ENCODE measurements at places on chromosomes 5 and 9.

DNA sequence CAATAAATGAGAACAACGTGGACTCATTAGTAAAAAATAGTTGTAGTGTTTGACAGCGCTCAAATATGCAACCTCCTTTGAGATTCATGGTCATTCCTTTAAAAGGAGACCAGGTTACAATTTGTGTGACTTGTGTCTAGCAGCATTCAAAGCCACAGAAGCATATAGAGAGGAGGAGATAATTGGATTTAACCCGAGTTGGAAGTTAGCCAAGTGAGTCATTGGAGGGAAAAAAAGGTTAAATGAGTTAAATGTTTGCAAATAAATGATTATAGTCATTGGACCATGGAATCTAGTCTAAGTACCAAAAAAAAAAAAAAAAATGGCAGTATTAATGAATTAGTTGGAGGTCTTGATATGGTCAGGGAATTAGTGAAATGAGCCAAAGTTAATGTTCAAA, 90.9 kb downstream of the ITGA1 start:
- DNase-seq = no peak

- no peak for DNase-seq
Observed at GRCh38 chr5:88322785-88323184, 54.1 kb upstream of the TMEM161B start.

DNA sequence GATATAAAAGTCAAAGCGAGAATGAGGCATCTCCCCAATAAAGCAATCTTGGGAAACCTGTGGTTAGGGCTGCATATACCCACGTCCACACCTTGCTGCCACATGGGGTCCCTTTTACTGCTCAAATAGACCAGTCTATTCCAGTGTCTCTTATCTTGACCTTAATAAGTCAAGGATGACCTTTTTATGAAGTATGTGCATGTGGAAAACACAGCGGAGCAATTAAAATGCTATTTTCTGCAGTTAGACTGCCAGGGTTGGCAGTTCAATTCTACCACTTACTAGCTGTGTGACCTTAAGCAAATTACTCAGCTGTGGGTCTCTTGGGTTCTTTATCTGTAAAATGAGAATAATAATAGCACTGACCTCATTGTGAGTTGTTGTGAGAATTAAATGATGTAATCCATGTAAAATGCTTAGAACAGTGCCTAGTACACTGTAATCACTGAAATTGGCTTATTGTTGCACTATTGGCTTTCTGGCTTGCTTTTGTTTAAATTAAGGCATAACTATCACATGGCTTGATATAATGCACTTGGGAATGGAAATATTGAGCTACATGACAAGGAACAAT, 67.8 kb upstream of the HSPB3 start:
- DNase-seq = no peak

DNA sequence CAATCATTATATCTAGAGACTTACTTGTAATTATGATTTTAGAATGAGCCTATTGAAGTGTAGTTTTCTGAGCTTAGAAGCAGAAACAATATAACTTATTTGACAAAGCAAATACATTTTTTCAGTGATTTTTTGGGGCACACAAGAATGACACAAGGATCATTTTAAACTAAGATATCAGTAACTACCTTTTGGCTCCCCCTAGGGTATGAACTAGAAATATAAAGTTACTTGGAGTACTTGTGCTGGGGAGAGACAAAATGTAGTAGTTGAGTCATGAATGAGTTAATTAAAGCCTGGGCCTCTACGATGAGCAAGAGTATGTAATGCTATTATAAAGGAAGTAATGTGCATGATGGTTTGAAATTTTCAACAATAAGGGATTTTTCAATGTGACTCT, 1244.1 kb upstream of the ACO1 start:
- no peak for DNase-seq

DNA sequence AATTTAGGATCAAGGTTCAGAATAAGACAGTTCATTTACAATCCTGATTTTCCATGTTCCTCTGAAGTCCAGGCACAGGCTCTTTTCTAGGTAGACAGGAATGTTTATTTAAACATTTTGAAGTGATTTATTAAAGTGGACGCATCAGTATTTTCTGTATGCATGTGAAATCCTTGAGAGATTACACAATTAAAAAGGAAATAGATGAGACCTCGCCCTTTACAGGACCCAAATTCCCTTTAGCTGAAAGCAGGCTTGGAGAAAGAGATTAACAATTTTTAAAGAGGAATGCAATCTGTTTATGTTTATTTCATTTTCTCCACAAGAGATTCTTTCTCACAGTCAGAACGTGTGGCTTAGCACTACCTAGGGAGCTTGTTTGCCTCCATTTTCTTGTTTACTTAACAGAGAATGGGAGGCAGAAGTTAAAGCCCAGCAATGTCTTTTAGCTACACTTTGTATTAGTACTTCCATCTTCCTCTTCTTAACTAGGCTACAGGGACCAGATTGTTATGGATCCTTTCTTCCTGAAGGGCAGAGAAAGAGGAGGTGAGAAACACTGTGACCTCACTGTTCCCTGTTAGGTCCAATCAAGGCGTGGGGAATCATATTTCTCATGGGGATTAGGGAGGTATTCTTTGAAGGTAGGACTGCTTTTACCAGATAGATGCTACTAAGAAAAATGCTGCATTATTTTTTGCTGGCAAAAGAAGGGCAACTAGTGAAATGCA, 416.0 kb downstream of the SH3GL2 start:
- no peak for DNase-seq

- no peak for DNase-seq
Observed at GRCh38 chr5:175248416-175248905, 195.5 kb downstream of the DRD1 start.

DNA sequence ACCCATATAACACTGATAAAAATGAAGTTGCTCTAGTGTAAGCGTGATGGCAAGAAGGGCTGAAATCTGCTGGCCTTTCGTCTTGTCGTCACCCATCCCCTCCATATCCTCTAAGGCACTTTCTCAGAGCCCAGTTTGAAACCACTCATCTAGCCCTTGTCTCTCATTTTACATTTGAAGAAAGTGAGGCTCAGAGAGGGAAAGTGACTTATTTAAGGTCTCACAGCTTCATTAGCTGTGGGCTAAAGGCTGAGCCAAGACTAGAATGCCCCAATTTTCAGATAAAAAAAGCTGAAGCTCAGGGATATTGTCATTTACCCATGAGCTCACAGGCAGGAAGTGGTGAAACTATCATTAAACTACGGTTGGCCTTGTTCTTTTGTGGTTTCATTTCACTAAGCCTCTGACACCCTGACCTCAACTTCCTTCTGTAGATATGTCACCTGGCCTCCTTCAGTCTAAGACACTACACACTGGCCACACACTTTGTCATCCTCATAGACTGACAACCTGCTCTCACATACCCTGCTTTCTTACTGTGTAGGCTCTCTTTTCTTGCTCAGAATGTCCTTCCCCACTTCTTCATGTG, 176.7 kb upstream of the DMAC1 start:
- peak; percentile 63 for DNase-seq

DNA sequence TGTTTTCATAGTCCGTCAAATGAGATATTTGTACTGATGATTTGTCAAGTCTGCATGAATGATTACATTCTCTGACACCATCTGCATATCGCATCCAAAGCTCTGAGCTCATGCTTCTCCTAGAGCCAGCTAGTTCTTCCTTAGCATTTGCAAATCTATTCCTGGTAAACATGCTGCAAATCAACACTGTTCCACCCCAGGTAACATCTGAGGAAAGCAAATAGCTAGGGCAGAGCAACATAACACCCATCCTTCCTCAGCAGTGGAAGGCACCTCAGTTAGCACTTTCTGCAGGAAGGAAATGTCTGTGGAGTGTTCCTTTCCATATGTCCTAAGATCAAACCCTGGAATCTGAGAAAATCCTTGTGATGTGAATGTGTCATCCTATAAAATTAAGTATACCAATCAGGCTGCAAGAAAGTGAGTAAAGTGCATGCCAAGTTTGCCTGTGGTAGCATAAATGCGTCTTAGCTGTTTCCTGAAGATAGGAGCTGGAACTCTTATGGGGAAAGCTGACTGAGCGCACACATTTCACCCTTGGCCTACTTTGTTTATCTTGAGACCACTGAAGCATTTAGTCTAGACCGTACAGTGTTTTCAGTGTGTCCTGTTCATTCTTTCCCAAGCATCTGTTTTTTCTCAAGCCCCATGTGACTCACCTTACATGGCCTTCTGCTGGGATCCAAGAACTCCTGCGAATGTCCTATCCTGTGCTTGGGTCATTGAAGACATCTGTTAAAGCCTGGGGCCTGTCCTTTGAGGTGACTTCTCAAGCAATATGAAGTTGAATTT, 50.9 kb upstream of the STARD4 start:
- DNase-seq = no peak

DNA sequence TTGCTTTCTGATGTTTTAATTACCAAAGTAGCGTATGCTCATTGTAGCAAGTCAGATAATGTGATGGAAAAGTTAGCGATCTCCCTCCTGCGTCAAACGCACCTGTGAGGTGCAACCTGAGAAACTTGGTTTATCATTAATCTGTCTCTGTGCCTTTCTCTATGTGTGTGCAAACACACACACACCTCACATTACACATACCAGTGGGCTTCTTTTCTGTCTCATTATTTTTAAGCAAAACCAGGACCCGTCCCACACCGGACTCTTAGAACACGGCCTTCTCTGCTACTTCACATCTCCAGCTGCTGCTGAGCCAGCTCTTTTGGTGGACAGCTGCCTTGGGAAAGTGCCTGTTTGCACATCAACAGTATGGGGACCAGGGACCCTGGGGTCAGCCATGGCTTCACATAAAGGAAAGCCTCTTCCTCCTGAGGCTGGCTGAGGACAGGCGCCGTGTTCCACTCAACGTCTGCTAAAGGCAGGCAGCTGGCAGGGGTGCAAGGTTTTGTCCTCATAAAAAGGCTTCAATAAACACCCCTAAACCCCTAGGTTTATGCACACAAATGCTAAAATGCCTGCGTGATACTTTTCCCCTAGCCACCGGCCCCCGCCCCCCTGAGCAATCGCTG, 44.2 kb downstream of the MRPL36 start:
- no peak for DNase-seq

- DNase-seq = no peak
Observed at GRCh38 chr5:103360475-103360874, 101.9 kb downstream of the MACIR start.

GRCh38 chr5:175531361-175531760, 53.0 kb downstream of the SFXN1 start:
- no peak for DNase-seq

- peak; percentile 34 for DNase-seq
Observed at GRCh38 chr9:108272349-108272899, 583.4 kb downstream of the ACTL7B start.
